Stimulated activated CD4-positive, alpha-beta T cell treated with anti-CD3 and anti-CD28 coated beads, Interleukin-15, amount 100 ng/mL, for 1 hour (primary cell): ENCODE measurements at places on chromosomes 6 and 20.

- DNase-seq = no peak
Measured at GRCh38 chr20:9227896-9228615, 159.2 kb downstream of the PLCB4 start.

DNA sequence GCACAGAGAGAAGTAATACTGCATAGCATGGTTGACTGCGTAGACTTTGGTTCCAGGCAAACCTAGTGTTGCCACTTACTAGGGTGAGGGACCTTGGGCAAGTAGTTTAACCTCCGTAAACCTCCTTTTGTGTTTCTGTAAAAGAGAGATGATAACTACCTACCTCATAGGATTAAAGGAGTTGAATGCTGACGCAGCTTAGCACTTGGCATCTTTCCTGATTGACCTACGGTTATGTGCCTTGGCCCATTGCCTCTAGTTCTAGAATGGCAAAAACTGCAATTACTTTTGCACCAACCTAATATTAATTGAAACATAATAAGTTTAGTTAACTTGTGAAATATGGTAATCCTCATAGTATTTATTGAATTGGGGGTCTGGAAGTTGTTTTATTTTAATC lies 19.1 kb downstream of the GHRH start:
- DNase-seq = no peak

GRCh38 chr6:47420394-47421371 lies 56.9 kb upstream of the CD2AP start:
- DNase-seq = no peak

DNA sequence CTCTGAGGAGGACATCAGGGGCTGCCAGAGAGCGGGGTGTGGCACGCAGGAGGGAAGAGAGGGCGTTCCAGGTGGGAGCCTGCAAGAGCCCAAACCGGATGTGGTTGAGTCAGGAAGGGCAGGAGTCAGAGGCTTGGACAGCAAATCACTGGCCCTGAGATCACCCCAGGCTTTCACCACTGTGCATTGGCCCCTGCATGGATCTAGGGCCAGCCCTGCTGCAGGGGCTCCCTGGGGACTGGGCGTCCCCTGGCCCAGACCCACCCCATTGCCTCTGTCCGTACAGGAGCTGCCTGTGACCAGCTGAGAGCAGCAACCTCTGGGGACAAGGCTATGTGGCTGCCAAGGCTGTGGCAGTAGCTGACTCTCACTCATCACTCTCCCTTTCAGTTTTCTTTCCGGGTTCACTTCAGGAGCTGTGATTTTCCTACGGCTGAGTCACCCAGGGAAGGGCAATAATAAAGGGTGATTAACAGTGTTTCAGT lies 33.9 kb downstream of the KCNK17 start:
- DNase-seq = no peak

- no peak for DNase-seq
Measured at GRCh38 chr20:13856354-13856753, 71.5 kb downstream of the NDUFAF5 start.

DNA sequence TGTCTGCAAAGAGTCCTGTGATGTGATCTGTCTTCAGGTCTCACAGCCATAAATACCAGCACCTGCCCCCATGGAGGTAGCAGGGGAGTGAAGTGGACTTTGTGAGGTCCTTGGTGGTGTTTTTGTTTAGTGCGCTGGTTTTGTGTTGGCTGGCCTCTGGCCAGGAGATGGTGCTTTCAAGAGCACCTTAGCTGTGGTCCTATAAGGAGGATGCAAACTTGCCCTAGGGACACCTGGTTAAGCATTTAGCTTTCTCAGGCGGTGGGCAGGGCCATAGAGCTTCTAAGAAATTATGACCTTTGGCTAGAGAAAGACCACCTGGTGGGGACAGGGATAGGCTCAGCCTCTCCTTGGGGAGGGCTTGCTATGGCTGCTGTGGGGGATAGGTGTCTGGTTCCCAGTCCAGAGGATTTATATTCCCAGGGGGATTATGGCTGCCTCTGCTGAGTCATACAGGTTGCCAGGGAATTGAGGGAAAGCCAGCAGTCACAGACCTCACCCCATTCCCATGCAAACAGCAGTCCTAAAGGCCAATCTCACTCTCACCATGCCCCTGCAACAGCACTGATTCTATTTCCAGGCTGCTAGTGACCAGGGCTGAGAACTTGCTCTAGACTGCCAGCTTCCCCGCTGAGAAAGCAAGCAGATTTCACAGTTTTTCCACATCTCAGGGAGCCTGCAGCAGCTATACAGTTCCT lies 259.3 kb downstream of the TFAP2B start:
- no peak for DNase-seq

DNA sequence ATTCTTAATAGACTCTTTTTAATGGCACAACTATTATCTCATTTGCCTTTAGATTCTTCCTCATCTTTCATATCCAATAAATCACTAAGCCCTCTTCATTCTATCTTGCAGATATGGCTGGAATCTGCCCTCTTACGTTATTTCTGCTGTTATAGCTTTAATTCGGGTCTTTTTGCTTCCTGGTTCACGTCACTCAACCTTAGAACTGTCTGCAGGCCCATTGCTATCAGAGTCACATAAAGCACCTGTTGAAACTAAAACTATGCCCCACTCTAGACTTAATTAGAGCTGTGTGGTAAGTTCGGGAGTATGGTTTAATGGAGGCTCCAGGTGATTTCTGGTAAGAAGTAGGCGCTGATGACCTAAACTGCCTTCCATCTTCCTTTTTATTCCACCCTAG lies 988 bp downstream of the QRSL1 start:
- DNase-seq = no peak

DNA sequence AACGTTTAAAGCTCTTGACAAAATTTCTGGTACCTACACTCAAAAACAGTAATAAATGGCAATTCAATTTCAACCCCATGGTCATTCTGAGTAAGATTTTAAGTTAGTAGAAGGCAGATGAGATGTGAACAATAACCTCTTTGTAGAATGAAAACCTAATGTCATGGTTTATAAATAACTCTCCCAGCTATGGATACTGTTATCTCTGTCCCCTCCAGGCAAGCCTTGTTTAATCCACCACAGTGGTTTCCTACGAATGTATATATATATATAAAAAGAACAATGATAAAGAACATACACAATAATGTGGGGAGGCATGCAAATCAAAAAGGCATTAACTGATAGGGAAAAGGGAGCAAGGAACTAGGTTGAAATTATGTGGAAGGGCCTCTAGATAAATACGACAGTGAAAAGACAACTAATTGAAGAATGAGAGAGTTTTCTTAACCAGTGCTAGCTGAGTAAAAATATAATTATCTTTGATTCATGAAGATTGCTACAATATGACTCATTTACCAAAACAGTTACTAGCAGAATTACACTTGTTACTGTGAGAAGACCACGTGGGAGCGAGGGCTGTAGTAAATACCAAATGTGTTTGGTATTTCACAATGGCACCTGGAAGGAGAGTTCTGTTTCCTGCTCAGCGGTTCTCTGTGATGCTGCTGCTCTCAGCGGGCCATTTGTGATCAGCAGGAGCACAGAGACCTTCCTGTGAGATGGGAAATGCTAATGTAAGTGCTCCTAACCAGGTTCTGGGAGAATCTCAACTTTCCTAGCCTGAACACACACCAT lies 173.7 kb downstream of the MBOAT1 start:
- DNase-seq = no peak

DNA sequence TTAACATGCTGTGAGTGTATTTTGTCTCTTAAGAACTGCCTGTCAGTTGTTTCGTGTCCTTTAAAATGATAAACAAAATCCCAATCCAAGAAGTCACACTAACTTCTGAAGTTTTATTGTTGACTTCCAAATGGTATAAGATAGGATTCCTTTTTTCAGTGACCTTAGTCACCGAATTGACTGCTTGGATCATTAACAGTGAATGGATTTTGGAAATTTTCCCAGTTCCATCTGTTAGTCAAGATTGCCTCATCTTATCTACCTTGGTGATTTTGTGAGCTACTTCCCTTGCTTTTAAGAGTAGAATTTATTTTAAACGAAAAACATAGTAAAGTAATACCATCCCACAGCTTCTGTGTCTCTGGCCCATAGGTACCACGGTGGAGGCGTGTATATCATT lies 14.9 kb downstream of the RIOK1 start:
- DNase-seq = no peak

DNA sequence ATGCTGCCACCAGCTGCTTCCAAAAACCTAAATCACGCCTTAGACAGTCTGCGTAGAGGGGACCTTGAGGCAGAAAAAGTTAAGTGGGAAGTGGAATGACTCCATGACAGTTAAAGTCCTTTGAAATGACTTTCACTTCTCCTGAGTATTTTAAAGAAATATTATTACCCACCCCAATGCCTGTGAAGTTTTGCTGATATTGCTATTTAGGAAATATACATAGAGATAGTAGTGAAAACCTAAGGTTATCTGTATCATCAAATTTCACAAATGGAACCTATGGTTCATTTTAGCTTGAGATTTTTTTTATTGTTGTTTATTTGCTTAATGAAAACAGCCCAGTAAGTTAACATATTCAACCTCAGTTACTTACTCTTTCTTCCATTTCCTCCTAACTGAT lies 182.1 kb upstream of the FBXL4 start:
- no peak for DNase-seq

GRCh38 chr6:163943607-163944385 lies 529.3 kb downstream of the QKI start:
- DNase-seq = no peak

- DNase-seq = no peak
Measured at GRCh38 chr6:14092838-14093789, 24.5 kb upstream of the CD83 start.

- no peak for DNase-seq
Measured at GRCh38 chr20:5835321-5835821, 85.2 kb downstream of the SHLD1 start.

DNA sequence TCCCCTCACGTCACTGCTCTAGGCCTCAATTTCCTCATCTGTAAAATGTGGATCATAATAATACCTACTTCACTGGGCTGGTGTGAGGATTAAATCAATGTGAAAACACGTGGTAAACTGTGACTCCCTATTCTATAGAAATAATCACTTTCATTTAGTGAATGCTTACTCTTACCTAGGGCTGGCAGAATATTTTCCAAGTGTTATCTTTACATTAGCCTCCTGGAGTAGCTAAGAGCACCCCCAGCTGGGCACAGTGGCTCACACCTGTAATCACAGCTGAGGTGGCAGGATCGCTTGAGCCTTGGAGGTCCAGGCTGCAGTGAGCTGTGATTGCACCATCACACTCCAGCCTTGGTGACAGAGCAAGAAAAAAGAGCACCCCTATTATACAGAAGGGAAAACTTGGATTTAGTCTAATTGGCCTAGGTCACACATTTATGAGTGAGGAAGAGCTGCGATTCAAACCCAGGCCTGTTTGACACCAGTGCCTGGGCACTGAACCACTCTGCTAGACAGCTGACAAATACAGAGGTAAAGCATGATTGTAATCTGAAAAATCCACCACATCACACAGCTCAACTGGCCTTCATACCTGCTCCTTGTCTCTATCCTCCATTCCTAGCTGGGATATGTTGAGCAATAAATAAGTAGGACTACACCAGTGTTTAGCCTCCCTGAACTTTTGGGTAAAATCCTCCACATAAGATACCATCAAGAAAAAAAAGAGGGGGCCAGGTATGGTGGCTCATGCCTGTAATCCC lies 1.4 kb upstream of the SNTA1 start:
- no peak for DNase-seq

DNA sequence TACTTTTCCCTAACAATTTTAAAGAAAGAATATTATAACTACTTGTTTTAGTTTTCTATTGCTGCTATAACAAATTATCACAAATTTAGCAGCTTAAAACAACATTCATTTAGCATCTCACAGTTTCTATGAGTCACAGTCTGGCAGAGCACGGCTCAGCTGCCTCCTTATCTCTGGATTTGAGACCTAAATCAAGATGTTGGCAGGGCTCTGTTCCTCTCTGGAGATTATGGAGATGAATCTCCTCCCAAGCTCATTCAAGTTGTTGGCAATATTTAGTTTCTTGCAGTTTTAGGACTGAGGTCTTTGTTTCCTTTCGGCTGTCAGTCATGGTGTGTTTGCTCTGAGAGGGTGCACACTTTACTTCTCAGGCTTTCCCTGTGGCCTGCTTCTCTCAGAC lies 1065.8 kb upstream of the EYS start:
- no peak for DNase-seq

GRCh38 chr20:49859011-49859410 lies 46.4 kb downstream of the SLC9A8 start:
- DNase-seq = no peak

GRCh38 chr6:56434606-56435005 lies 187.2 kb upstream of the COL21A1 start:
- DNase-seq = no peak

GRCh38 chr6:109172101-109172746 lies 76.9 kb downstream of the CEP57L1 start:
- DNase-seq = no peak

- no peak for DNase-seq
Measured at GRCh38 chr6:139544701-139545057, 170.2 kb upstream of the CITED2 start.

GRCh38 chr6:3939368-3939958 lies 90.3 kb downstream of the FAM50B start:
- no peak for DNase-seq

- no peak for DNase-seq
Measured at GRCh38 chr6:27295301-27296079, 16.6 kb downstream of the POM121L2 start.

DNA sequence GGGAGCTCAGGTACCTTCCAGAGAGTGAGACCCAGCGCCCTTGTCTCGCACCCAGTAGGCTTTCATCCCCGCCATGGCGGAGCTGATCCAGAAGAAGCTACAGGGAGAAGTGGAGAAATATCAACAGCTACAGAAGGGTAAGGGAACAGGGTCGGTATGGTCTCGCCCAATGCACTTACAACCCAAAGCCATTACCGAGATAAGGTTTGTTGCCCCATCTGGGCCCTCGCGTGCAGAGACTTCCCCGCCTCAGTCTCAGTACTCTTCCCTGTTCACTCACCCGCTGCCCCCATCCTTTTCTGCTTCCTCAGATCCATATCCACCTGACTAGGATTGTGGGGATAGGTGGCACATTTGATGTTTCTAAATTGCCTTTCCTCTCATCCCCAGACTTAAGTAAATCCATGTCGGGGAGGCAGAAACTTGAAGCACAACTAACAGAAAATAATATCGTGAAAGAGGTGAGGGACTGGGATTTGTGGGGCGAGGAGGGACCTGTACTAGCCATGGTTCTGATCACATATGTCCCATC lies 449 bp downstream of the PFDN6 start:
- no peak for DNase-seq

GRCh38 chr6:20542927-20543602 lies 8.8 kb downstream of the CDKAL1 start:
- DNase-seq = no peak

GRCh38 chr6:2448826-2449571 lies 203.6 kb upstream of the GMDS start:
- no peak for DNase-seq

- DNase-seq = no peak
Measured at GRCh38 chr6:147676495-147677199, 168.2 kb downstream of the SAMD5 start.

- DNase-seq = no peak
Measured at GRCh38 chr20:41393705-41394066, 27.1 kb upstream of the EMILIN3 start.

- no peak for DNase-seq
Measured at GRCh38 chr6:6772751-6773150, 184.2 kb downstream of the LY86 start.
